ENCODE measurements at places on chromosomes 5 and 9.
A peak's percentile ranks its signal among the peaks of the same experiment; 100 is the strongest.

DNA sequence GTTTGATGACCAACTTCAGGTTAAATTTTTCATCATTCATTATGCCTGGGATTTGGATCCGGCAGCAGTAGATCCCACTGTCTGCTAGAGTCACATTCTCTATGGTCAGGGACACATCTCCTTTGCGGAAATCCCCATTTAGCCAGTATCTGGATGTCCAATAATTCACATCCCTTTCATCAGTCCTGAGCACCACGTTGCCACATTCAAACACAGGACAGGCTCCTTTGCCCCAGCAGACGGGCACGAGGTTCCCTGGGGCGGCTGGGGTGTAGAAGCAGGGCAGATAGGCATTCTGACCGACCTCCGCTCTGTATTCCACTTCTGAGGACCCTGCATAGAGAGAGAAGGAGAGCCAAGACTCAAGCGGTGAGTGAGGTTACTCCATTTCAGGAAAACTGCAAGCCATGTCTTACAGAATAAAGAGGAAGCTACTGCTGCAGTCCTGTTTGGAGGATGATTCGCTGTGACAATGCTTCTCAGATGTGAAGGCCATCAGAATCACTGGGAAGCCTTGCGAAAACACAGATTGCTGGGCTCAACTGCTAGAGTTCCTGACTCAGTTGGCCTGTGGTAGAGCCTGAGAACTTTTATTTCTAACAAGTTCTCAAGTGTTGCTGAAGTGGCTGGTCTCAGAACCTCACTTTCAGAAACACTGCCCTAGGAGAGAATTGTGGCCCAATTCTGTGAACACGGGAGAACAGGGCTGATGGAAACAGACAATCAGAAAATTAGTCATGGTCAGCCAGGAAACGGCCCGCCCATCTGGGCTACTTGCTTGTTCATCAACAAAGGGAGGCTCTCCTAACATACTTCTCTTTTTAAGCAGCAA lies 2.0 kb downstream of the HAVCR2 start:
- no peak for DNase-seq

GRCh38 chr9:93562157-93562556 lies 14.2 kb upstream of the PHF2 start:
- no peak for DNase-seq

- no peak for DNase-seq
Measured at GRCh38 chr5:163407034-163407655, 30.2 kb upstream of the CCNG1 start.

DNA sequence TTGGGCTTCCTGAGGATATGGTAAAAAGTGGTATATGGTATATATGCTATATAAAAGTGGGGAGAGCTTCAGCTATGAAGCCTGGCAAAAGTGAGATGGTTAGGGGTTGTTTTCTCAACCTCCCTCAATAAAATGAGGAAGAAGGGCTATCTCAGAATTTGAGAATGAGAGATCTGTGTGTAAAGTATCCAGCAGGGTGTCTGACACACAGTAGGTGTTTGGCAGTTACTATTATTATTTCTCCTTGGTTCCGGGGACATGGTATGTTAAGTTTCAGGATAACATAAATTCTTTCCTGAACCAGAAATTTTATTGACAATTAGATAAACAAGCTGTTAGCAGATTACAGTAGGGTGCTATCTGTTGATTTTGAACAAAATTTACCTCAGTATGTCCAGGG lies 94.1 kb downstream of the DENND1A start:
- no peak for DNase-seq

DNA sequence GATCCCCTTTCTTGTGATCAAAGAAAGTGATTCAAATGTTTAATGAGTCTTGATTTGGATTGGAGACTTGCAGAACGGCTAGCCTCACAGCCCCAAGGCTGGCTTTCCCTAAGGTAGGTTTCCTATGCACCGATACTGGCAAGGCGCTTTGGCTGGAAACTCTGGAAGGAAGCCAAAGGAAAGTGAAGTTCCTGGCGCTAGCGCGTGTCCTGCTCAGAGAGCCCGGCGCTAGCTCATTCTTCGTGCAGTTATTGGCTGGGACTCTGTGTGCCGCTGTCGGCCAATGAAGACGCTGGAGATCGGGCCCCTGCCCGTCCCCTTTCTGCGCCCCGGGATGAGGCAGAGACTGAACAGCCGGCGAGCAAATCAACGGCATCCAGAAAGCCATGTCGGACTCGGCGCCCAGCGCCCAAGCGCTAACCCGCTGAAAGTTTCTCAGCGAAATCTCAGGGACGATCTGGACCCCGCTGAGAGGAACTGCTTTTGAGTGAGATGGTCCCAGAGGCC lies at the start of gene PCDHGC3:
TSS of gene PCDHGC3 (plus strand) at position 342 of the 507 bp plus-strand sequence. CDS start at position 493, 151 bp downstream.
- peak; percentile 76 for DNase-seq

DNA sequence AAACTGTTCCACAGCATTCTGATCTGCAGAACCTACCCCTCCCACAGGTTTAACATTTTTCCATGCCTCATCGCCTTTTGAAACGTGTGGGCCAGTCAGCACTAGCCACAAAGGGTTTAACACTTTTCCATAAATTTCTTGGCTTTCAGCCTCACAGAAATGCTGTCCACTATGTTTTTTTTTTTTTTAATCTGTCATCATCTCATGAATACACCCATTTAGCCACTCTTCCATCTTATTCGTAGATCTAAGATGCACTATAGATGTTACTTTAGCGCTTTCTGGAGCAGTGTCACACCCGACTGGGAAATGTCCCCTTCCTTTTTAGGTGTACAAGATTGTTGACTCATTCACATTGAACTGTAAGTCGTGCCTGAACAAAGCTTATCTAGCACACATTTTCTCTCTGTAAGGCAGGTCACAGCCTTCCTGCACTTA lies 62.3 kb downstream of the GCNT1 start:
- no peak for DNase-seq

GRCh38 chr5:160230686-160231527 lies 1.6 kb downstream of the FABP6 start:
- DNase-seq = no peak

- DNase-seq = no peak
Measured at GRCh38 chr9:18739641-18740318, 265.8 kb downstream of the ADAMTSL1 start.

GRCh38 chr9:19255112-19255511 lies 24.6 kb downstream of the DENND4C start:
- DNase-seq = no peak

DNA sequence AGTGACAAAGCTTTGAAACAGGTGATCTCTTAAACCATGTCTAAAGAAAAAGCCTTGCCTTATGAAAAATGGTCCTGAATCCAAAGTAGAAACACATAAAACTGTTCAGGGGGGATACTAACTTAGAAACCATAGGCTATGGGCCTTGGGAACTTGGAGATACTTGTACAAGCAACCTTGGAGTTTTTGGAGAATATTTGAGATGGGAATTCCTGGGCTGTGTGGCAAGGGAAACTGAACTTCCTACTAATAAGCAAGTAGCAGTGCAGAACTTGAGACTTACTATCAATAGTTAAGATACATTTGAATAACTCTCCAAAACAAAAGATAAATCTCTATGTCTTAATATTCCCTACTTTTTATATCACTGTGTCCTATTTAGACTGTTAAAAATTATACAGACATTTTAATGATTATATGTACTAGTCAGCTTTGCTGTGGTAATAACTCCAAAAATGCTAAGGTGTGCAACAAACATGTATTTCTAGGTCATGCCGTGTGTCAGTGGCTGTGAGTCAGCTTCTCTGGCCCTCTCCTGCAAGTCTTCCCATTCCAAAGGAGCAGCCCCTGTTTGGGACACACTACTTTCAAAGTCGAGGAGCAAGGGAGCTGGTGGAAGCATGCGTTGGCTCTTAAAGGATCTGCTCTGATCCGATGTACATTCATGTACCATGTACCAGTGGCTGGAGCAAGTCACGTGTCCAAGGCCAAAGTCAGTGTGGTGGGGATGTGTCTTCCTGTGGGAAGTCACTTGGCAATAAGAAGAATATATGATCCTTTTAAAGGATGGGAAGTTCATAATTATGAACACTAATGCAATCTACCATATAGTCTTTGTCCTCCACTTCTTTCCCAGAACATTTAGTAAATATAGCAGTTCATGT lies 39.6 kb downstream of the SNX30 start:
- DNase-seq = no peak

DNA sequence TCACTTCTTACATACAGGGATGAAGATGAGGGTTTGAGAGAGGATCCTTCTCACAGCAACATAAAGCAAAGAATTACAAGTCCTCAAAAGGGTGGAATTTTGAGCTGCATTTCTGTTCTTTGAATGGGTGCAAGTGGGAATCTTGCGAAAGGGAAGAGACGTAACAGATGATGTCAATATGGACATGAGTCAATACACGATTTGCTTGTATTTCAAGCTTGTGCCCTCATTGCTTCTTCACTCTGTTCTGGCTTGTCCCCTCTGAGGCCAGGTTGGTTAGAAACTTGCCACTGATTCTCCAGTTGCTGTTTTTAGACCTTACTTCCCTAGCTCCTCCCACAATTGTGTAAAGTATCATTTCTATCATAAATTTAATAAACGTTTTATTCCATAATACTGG lies 104.8 kb upstream of the CLINT1 start:
- no peak for DNase-seq

- peak; percentile 62 for DNase-seq
Measured at GRCh38 chr5:25544652-25545249, 900.0 kb upstream of the CDH10 start.

- DNase-seq = no peak
Measured at GRCh38 chr5:119397518-119398380, 41.9 kb downstream of the TNFAIP8 start.

GRCh38 chr9:97880336-97880735 lies 27.3 kb downstream of the FOXE1 start:
- no peak for DNase-seq

- no peak for DNase-seq
Measured at GRCh38 chr5:65556181-65556580, 6.8 kb downstream of the CENPK start.

DNA sequence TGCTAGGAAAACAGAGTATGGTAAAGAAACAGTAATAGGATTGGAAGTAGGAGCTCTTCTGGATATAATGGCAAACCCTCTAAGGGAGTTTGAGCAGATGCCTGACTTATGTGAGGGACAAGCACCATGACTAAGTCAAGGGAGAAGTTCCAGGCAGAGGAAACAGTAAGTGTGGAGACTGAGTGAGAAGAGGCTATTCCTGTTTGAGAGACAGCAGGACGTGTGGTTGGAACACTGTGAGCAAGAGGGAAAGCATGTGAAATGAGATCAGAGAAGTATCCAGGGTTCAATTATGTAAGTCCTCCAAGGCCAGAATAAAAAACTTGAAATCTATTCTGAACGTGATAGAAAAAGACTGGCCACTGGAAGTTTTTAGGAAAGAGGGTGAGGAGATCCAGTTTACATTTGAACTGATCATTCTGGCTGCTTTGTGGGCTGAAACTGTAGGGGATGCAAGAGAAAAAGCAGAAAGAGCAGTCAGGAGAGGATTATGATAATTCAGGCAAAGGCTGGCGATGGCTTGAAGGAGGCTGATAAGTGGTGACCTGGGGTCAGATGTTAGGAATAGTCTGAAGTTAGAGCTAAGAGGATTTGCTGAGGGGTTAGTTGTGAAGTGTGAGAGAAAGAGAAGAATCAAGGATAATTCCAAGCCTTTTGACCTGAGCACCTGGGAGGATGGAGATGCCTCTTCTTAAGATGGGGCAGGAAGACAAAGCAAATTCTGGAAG lies 19.2 kb downstream of the DMAC1 start:
- no peak for DNase-seq

DNA sequence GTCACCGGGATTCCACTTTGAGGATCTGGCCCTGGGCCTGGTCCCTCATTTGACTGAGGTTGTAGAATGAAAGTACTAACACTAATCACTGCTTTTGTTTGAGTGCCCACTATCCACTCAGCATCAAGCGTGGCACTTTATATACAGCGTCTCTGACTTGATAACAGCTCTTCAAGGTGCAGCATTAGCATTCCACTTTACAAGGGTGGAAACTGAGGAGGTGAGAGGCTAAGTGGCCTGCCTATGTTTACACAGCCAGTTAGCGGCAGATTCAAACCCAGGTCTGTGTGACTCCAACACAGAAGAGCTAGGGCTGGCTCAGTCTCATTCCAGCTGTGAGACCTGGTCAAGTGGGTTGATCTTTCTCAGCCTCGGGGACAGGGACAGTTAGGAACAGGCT lies 5.9 kb downstream of the KCNMB1 start:
- no peak for DNase-seq

GRCh38 chr5:83011985-83012384 lies 65.2 kb downstream of the TMEM167A start:
- DNase-seq = no peak

GRCh38 chr5:59042201-59043055 lies 459.6 kb downstream of the RAB3C start:
- DNase-seq = no peak

DNA sequence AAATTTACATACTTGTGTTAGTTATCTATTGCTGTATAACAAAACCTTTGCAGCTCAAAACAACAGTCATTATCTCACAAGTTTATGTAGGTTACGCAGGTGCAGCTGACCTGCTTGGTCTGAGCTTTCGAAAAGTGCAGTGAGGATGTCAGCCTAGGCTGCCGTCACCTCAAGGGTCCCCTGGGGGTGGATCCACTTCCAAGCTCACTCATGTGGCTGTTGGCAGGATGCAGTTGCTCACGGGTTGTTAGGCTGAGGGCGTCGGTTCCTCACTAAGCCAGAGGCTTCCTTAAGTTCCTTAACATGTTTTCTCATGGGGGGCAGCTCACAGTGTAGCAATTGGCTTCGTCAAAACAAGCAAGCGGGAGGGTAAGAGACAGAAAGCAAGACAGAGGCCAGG lies 139.8 kb downstream of the DOCK8 start:
- DNase-seq = no peak

- DNase-seq = no peak
Measured at GRCh38 chr5:156420665-156421064, 93.7 kb downstream of the SGCD start.

DNA sequence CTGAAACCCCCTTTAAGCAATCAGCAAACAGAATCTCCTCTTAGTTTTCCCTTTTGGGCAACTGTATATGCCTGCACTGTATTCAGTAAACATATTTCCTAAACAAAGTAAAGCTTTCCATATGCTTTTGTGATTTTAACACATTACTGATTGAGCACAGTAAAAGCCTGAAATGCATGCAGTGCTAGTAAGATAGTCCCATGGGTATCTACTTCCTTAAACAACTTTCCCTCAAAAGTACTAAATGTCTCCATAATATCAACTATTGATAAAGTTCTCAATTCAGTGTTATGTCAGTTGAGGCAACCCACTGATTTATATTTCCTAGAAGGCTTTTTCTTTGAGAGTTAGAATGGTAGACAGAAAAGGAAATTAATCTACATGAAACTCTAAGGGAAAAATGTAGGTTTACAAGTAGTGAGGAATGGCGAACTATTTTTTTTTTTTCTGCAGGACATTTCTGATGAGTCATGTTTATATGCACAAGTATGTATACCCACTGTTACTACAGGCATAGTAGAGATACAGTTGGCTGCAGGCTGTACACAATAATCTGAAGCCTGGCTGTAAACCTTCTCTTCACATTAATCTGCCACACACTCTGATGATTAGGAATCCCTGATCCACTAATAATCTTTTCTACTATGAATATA lies 31.2 kb upstream of the CEP120 start:
- no peak for DNase-seq
